ENCODE measurements at places on chromosomes 16 and 17. TPM values are rescaled to one million over a fixed set of nuclear protein-coding genes. Genes with fewer than 3 reads are reported as not detected.
A peak's percentile ranks its signal among the peaks of the same experiment; 100 is the strongest.

DNA sequence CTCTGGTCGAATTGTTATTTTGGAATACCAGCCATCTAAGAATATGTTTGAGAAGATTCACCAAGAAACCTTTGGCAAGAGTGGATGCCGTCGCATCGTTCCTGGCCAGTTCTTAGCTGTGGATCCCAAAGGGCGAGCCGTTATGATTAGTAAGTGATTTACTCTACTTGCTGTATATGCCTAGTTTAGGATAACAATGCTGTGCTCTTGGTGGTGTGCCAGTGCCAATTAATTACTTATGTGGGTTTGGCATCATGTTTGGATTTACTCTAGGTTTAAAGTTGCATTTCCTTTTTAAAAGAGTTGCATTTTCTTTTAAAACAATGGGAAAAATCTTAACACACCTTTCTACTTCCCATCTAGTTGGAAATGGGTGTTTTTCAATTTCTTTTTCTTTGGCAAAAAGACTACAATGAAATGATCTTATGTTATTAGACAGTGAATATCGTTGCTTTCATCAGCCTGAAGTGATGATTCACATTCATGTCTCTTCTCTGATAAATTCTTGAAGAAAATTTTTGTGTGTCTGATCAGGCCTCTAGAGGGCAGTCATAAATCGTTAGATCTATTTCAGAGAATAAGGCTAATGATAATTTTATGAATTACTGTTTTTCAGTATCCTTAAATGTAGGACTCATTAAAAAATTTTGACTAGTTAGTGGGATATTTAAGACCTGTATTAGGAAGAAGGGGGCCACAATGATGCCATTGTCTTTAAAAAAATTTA lies 5.6 kb downstream of the SF3B3 start:
- peak; percentile 64 for DNase-seq

GRCh38 chr16:13376174-13376573 lies 474.8 kb downstream of the SHISA9 start:
- no peak for DNase-seq

GRCh38 chr16:90031931-90032673 lies 12.8 kb upstream of the DBNDD1 start:
- peak; percentile 30 for DNase-seq

GRCh38 chr16:58563235-58563634 lies 47.9 kb downstream of the SETD6 start:
- DNase-seq, result peak; percentile 77

DNA sequence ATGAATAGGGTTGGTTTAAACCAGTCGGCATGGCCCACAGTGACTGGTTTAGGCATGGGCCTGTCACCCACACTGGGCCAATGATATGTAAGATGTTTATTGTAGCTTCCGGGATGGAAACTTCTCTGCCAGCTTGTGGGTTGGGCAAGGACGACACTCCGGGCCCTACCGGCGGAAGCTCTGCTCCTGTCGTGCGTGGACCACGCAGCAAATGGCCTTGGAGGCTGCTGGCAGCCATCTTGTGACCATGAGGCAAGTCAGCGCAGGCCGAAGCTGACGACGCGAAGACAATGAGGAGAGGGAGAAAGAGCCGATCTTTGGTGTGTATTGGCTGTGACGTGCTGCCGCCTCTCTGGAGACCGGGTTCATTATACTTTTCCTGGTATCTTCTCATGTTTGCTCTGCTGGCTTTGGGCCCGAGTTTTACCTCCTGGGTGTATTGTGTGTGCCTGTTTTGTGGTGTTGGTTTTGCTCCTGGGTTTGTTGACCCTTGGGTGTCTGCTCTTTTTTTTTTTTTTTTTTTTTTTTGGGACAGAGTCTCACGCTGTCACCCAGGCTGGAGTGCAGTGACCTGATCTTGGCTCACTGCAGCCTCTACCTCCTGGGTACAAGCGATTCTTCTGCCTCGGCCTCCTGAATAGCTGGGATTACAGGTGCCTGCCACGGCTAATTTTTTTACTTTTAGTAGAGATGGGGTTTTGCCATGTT lies 15.4 kb downstream of the SLC25A10 start:
- DNase-seq, result no peak

Gene KRT24
- total RNA-seq, result not detected

Gene PTRH2
- total RNA-seq, result 26.3 TPM

Gene CLEC18B
- total RNA-seq, result 0.77 TPM
